ENCODE measurements at places on chromosomes 2 and 18. TPM values are rescaled to one million over a fixed set of nuclear protein-coding genes. Genes with fewer than 3 reads are reported as not detected.

DNA sequence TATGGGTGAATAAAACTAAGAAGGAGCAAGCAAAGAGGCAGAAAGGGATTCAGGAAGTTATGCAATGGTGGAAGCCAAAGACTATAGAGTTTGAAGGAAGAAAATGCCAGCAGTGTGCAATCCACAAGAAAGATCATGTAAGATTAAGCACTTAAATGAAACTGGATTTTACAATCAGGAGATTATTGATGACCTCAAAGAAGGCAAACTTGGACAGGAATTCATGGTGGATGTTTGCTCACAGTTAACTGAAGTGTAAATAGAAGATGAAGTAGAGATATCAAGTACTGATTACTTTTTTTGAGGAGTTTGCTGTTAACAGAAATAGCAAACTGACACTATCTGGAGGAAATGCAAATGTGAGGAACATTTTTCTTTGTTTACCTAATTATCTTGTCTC lies 308.9 kb downstream of the RND3 start:
- no peak for DNase-seq

GRCh38 chr18:12121175-12122042 lies 27.8 kb downstream of the ANKRD62 start:
- no peak for DNase-seq

DNA sequence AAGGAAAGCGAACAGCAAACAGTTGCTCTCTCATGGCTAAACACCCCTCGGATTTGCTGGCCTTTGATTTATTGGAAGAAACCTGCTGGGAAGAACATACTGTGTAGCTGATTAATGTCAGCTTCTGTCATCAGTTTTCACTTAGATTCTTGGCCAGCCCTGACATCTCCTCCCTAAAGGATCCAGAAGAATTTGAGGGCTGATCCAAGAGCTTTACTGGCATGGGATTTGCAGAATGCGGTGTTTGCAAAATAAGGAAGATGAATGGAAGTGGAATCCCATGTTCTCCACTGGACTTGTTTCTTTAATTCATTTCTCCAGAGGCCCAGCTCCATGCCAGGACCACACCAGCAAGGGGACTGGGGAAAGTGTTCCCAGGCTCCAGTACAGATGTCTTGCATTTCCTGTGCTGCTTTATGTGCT lies 80.5 kb downstream of the RDH14 start:
- no peak for DNase-seq

DNA sequence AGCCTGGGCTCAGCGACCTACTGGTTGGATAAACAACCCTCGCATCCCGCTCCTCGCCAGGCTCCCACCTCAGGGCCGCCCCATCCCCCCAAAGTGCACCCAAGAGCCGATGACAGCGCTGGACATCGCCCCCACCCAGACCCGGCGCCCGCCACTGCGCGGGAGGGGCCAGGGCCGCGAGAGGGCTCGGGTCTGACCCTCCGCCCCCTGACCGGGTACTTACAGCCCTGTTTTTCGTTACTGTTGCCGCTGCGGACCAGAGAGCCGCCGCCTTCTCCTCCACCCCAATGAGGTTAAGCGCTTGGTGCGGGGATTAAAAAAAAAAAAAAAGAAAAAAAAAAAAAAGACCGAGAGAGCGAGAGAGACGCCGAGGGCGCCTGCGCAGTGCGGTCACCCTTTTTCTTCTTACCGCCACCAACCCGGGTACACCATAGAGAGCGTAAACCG lies at the start of gene CLASP1:
Gene CLASP1 (minus strand): TSS at position 314 of the 447 bp plus-strand sequence. CDS start 43,567 bp downstream, outside the sequence.
- peak; percentile 55 for DNase-seq

- DNase-seq: no peak
Measured at GRCh38 chr18:44031063-44031462, 649.6 kb upstream of the SETBP1 start.

GRCh38 chr2:175730050-175730449 lies 272.0 kb downstream of the LNPK start:
- DNase-seq: no peak

DNA sequence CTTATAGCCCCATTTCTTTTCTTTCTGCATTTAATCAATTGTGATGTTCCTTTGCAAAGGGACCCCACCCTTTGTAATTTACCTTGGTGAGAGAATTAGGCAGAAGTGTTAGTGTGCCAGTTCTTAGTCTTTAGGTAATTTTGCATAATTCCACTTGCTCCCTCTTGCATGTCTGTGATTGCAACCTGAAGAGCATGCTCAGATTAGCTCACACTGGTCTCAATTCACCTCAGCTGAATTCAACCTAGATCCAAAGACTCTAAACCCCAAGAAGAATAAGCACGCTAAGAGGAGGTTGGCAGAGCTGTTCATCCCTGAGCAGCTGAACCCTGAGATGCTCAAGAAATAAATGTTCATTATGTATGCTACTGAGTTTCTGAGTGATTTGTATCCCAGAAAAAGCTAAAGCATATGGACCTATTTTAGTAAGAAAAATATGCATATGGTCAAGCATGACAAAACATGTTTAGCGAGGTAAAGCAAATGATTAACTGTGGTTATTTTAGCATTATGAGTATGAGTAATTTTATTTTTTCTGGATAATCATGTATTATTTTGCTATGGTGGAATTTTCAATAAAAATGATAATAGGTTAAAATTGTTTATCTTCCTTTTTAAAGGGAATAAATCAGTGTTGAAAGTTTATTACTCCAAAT lies 299.2 kb upstream of the ZSWIM2 start:
- DNase-seq: no peak

GRCh38 chr2:21453723-21454450 lies 330.1 kb downstream of the TDRD15 start:
- DNase-seq: no peak

DNA sequence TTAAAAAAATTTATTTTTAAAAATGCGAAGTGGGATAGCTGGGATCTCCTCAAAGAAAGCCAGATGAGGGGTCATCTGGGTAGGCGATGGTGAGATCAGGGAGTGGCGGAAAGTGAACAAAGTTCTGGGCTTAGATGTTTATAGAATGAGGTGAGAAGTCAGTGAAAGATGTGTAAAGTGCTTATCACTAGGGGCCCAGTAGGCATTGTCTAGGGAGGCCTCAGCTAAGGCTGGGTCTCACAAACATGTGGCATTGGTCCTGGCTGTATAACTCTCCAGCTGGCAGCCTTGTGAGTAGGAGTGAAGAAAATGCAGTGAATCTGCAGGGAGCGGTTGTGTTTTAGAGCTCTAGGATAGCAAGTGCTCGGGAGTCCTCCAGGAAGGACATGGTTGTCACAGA lies 10.5 kb downstream of the ACSL3 start:
- DNase-seq: no peak

GRCh38 chr2:113703386-113704299 lies 52.8 kb downstream of the SLC35F5 start:
- no peak for DNase-seq

SCTR gene
- not detected for total RNA-seq

DCAF17 gene
- total RNA-seq: 13.3 TPM

SLC9A4 gene
- not detected for total RNA-seq

All from breast epithelium (tissue), 4 donors.